ENCODE measurements at places on chromosomes 4 and X.

GRCh38 chrX:53319614-53320542 lies 38.5 kb upstream of the IQSEC2 start:
- no peak for DNase-seq

DNA sequence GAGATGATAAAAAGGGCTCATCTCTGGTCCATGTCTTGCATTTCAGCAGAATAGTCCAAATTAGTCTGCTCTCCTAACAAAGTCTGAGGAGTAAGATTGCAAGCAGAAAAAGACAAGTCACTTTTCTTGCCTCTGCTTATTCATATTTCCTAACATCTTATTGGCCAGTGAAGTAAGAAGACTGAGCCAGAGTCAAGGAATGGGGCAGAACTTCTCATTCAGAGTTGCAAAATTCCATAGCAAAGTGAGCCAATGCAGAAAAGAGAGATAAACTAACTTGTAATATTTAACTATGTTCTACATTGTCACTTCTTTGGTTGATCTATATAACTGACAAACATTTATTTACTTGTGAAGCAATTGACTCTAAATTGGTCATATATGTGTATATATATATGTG lies 2304.0 kb downstream of the ARAP2 start:
- DNase-seq, result no peak

- no peak for DNase-seq
Observed at GRCh38 chr4:48275247-48275646, 5.6 kb upstream of the TEC start.

- DNase-seq, result no peak
Observed at GRCh38 chrX:148610328-148610698, 109.9 kb downstream of the AFF2 start.

DNA sequence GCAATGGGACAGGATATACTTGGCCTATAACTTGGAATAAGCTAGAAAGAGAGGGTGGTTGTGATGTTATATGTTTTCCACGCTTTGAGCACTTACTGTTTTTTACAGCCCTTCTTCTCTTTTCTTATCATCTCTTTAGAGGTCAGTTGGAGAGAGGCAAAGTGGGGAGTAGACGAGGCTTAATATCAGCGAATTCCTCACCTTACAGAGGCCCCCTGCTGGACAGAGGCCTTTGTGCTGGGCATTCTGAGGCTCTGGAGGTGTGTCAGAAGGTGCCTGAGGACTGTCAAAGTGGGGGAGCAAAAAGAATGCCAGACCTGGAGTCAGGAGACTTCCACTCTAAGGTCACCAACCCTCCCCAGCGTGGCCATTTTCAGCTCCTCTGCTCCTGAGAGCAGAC lies 42.5 kb downstream of the MAMLD1 start:
- no peak for DNase-seq

GRCh38 chr4:72702948-72703347 lies 133.9 kb upstream of the ADAMTS3 start:
- DNase-seq, result no peak

DNA sequence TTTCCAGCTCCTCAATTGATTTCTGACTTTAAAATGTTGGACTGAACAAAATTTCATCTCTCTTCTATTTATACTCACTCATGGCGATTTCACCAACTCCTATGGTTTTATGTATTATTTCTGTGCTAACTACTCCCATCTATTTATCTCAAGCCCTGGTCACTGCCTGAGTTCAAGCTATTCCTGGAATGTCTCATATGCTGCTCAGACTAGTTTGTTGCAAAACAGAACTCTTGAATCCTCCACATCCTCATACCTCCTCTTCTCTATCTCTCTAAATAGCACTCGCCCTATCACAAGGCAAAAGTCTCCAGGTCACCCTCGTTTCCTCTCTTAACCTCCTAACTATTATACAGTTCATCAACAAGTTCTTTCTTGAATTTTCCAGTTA lies 19.0 kb upstream of the DDX60 start:
- no peak for DNase-seq

DNA sequence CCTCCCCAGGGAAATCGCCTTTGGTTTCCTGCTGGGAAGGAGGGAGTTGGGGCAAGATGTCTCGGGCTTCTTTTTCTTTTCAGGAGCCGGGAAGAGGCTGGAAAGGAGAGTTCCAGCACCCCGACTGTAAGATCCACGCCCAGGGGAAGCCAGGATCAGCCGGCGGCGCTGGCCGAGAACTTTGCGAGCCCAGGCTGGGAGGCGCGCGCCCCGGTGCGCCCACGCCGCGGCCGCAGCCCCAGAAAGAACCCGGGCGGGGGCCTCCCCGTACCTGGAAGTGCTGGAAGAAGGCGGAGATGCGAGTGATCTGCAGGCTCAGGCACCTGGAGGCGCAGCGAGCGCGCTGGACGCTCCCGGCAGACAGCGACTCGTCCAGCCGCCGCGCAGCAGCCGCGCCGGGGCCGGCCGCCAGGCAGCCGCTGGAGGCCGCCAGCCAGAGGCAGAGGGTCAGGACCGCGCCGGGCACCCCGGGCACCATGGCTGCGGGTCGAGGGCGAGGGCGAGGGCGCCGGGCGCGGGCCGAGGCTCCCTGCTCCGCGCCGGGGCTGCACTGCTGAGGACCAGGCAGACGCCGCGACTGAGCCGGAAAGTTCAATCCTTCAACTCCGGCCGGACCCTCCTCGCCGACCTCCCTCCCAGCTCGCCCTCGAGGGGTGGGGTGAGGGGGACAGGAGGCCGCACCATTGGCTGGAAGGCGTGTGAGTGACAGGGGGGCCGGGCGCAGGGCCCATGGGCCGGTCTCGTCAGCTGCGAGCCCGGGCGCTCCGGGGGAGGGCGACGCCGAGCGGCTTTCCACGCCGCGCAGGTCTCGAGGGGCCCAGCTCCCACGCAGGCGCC lies at the start of gene ANOS1:
ANOS1 (minus strand) TSS at position 579 of the 837 bp plus-strand sequence; CDS start at position 478, 101 bp downstream.
- no peak for DNase-seq

Data from activated gamma-delta T cell treated with Interleukin-2 at 50 U/mL for 16 hours (primary cell).